Coronary artery (tissue), 2 donors: ENCODE measurements at places on chromosomes 2 and 18.

DNA sequence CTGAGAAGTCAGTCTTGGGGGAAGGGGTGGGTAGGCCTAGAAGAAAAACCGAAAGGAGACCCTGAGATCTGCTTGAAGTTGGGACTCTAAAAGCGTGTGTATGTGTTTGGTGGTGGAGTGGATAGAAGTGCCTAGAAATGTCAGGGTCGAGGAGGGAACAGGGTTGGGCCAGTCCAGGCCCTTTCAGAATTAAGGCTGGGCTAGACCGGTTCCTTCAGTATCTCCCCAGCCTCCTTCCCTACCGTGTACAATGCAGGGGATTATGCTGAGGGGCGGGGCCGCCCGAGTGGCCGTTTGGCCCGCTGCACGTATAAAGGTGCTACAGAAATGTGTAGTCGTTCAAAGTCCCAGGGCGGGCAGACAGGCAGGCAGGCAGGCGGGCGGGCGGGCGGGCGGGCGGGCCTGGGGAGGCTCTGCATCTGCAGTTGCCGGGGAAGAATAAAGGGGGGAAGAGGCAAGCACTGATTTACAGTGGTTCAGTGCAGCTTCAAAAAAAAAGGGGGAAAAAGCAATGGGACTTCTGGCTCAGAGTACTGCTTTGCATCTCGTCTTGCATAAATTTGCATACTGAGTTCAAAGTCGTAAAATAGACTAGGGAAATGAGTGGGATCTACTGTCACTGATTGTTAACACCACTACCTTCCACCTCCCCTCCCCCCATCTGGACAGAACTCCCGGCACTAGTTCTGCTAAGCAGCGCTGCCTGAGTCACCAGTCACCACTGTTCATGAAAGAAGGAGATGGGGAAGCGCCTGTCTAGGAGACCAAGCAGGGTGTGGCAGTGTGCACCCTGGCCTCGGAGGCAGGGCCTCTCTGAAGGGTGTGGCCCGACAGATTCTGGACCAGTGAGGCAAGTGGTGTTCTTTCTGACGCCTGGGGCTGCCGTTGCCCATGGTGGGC, 3.6 kb downstream of the IGFBP2 start:
- DNase-seq = no peak

GRCh38 chr2:223044092-223044836, 7.7 kb upstream of the KCNE4 start:
- DNase-seq = no peak

DNA sequence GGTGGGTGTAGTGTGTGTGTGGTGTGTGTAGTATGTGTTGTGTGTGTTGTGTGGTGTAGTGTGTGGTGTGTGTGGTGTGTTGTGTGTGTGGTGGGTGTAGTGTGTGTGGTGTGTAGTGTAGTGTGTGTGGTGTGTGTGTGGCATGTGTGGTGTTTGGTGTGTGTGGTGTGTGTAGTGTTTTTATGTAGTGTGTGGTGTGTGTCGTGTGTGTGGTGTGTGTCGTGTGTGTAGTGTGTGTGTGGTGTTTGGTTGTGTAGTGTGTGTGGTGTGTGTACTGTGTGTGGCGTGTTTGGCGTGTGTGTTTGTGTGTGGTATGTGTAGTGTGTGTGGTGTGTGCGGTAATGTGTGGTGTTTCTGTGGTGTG, 4.7 kb upstream of the RTP5 start:
- DNase-seq = no peak

GRCh38 chr2:229265727-229266126, 5.4 kb downstream of the PID1 start:
- DNase-seq = no peak

DNA sequence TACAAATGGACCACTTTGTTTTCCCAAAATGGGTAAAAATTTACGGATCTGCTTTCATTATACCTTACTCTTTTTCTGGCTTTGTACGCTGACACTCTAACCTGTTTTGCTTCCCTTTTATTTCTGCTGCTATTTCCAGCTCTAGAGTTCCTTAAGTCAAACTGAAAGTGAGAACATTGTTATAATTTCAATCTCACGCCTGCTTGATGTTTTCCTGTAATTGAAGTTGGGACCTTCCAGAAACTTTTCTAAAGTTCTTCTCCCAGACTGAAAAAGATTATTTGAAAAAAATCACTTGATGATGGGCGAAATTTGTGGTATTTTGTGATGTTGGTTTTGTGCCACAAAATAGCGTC, 1.8 kb downstream of the GLS start:
- DNase-seq = no peak

DNA sequence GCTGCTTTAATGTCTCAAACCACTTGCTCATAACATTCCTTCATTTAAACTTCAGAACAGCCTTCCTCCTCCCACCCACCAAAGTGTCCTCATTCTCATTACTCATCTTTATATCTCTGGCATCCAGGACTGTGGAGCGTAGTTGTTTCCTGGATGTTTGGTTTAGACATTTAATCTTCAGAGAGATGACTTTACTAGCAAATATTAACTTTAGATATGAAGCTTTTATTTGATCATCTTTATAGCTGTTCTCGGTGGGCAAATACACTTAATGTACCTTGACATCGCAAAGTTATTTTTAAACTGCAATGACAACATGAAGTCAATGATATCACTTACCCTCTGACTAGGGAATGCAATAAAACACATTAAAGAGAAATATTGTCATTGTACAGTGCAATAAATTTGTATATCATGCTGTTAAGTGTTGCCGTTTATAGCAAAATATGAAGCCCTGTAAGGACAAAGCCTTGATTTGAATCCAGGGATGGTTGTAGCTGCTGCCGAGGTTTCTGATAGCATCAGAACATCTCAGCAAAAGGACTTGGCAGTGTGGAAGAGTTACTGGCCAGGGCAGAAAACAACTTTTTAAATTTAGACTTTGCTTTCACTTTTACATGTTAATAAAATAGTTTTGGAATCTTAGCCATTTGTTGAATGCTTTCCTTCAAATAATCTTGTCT, 4.6 kb upstream of the LAMA3 start:
- DNase-seq = no peak

DNA sequence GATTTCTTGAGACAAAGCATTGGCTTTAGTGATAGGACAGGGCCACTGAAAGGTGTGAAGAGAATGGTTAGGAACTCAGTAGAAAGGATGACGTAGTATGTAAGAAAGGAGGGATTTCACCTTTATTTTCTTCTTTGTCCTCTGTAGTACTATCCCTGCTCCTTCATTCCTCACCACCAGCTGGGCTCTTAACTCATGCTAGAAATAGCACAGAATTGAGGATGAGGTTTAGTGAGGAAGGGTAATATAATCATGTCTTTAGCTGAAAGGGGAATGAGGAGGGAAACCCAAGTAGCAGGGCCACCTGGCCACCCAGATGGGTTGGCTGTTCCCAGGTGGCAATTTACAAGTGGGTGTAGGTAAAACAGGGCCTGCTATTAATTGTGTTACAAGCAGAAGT, 15.2 kb downstream of the ACVR2A start:
- no peak for DNase-seq

DNA sequence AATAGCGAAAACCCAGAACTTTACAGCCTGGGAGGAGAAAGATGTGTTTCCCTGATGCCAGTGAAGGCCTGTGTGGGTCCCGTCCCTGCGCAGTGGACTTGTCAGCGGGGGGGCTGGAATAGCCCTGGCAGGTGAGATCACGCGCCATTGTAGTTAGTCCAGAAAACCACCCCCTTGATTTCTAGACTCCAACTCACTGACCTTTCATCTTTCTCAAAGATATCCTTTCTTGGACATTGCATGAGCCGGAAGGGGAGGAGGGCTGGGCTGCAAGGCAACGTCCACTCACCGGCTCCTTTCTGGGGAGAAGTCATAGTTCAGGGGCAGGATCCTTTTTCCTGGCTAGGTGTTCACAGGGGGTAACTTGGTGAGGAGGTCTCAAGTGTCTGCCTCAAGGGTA, 22.3 kb upstream of the ASAP2 start:
- peak; percentile 68 for DNase-seq

DNA sequence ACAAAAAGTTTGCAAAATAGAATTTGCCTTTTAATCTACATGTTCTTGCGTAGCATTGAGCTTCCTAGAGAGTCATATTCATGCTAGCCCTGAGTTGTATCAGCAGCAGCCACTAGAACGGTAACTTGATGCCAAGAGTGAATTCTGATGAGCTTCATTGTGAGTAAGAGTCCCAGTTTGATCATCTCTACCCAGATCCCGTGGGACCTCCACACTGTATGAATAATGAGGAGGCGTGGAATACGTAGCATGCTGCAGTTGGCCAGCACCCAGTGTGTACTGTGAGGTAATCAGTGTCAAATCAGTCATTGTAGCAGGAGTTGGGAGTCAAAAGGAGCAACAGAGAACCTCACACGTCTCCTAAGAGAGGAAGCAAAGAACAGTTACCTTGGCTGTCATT, 197.9 kb downstream of the NEDD4L start:
- DNase-seq = no peak

DNA sequence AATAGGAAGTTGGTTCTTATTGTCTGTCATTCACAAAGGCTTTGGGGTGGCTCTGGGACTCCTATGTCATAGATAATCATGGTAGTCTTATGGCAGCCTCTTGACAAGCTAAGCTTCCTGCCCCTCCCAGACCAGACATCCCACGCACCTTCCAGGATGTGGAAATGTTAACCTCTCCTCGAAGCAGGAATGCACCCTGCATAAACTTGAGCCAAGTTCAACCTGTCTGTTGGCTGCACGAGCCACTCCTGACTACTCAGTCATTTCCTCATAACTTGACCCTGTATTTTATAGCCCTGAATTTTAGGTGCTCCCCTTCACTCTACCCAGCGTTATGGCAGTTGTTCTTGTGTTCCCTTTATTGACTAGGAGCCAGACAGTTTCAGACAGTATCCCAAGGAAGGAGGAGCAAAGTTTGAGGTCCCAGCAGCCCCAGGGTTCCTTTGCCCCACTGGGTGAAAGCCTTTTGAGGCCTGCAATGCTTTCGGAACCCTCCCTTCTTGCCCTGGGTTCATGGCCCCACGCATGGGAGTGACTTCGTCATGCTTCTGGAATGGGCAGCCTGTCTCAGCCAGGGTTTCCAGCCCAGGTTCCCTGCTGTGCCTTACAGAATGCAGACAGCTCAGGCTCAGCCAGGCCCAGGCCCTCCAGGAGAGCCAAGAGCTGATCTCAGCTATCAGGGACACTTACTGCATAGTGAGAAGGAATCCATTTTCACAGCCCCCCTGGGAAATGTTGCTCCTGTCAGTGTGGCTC, 15.6 kb upstream of the INO80C start:
- DNase-seq = no peak

DNA sequence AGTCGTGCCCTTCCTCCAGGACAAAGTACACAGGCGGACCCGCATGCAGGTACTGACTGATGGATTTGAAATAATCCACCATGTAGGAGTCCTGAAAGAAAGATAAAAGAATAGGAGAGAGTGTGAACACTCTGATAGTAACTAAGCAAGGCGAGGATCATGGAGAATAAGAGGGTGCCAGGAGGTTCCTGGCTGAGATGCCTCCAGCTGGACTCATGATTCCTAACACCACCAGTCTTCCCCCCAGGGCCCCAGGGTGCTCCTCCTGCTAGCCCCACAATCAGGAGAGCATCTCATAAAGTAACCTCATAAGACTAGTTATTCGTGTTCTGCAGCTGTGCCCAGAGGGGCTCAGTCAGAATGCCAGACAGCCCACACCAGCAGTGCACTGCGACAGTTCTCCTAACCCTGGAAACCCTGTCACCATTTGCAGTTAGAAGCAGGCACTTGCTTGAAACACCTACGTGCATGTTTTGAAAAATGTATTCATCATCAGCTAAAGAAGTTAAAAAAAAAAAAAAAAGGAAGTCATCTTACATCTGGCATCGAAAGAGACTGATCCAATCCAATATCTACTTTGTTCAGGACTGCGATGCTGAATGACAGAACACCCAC, 36.7 kb downstream of the RMC1 start:
- DNase-seq = no peak

- DNase-seq = no peak
Observed at GRCh38 chr2:169091761-169092519, 22.6 kb downstream of the DHRS9 start.

GRCh38 chr18:54742120-54742519, 86.2 kb upstream of the RAB27B start:
- DNase-seq = no peak

DNA sequence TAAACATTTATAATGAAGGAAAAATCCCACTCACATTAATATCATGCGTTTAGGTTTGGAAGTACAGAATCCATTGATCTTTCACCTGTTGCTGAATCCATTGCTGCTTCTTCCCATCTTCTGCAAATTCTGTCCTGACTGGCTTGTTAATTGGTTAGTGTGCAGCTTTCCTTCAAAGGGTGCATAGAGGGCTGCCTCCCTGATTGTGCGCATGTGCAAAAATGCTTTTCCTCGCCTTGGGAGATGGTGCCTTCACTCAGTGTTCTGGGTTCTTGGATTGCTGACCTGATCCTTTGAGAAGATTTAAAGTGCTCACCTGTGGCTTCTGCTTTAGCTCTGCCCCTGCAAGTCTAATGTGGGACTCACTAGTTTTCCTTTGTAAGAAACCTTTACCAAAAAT, 231.2 kb downstream of the SNTG2 start:
- DNase-seq = no peak

DNA sequence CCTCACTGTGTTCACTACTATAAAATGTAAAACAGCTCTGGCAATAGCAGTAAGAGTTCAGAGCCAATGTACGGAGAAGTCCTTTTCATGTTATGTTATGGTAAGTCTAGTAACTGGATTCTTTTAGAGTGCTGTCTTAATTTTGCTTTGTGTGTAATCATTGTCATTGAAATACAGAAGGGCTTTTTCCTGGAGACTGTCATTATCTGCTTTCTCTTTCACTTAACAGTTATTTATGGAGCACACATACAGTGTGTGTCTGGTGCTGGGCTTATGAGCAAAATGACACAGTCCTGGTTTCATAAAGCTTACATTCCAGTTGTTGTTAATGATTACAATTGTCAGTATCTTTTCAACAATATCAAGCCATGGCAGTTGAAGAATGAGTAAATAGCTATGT, 95.5 kb downstream of the CCDC102B start:
- no peak for DNase-seq

GRCh38 chr2:119575439-119575838, 31.2 kb downstream of the CFAP221 start:
- no peak for DNase-seq

DNA sequence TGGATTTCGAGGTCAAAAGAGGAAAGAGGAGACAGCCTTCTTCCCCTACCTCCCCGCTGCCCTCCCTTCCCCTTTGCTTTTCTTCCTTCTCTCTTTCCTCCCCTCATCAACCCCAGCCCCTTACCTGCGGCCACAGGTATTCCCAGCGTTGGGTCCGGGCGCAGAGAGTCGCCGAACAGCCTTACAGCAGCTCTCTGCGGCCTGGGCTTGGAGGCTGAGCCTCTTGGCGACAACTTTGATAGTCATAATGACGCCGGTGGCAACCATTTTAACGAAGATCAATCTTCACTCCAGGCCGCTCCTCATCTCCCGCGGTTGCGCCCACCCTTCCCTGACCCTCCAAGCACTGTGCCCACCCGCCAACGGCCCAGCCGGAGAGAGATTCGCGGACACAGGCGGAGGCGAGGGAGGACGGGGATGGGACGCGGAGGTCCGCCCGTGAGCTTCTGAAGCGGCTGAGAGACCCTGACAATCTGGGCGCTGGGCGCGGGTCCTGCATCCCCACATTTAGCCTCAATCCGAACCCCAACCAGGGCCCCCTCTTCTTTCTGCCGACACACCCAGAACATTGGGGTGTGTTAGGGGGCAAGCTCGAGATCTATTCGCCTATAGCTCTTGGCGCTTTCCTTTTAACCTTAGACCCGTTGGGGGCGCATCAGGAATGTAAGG, 1.5 kb upstream of the EVX2 start:
- peak; percentile 47 for DNase-seq
